ENCODE measurements at places on chromosomes 5 and 9.

DNA sequence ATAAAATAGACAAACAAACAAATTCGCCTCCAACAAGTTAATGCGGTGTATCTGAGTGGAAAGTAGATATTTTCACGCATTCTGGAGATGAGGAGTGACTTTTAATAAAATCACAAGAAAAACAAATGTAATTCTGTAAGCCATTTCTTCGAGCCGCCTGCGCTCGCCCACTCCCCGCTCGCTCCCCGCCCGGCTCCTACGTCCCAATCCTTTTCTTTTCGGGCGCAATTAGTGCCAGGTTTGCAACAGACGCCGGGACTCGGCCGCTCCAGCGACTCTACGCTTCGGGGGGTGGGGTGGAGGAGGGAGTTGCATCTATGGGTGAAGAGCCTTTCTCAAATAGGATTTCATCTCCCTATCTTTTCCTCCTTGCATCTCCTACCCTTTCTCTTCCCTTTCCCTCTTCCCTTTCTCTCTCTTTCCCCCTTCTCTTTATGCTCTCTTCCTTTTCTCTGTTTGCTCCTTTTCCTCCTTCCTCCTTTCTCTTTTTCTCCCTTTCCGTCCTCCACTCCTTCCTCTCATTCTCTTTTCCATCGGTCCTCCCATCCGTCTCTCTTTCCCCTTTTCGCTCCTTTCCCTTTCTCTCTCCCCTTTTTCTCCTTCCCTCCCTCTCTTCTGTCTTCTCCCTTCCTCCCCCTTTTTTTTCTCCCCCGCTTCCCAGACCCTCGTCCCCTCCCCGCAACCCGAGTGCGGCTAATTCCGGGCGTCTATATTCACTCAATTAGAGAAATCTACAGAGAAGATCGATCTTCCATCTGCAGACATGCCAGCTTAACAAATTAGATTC lies 6.1 kb upstream of the OTP start:
- DNase-seq = no peak

- no peak for DNase-seq
These were observed 835.4 kb downstream of the SEMA5A start for GRCh38 chr5:8710426-8710930.

DNA sequence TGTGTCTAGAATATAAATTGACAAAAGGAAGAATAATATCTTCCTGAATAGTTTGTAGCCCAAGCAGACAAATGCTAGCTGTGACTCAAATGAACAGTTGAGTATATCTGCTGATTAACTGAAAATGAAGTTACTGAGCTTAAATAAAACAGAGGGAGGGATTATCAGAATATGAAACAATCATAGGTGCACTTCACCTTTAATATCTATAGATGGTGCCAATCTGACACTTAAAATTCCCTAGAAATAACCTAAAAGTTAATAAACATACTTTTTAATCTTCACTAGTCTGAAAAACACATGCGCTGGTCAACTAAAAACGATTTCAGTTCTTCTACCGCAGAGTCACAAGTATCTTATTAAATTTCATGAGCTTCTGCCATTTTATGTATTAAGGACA lies 280.8 kb upstream of the RASA1 start:
- no peak for DNase-seq

GRCh38 chr5:178522361-178522760 lies 67.8 kb downstream of the COL23A1 start:
- no peak for DNase-seq

- no peak for DNase-seq
These were observed 3.8 kb downstream of the PCDH12 start for GRCh38 chr5:141954194-141954593.

DNA sequence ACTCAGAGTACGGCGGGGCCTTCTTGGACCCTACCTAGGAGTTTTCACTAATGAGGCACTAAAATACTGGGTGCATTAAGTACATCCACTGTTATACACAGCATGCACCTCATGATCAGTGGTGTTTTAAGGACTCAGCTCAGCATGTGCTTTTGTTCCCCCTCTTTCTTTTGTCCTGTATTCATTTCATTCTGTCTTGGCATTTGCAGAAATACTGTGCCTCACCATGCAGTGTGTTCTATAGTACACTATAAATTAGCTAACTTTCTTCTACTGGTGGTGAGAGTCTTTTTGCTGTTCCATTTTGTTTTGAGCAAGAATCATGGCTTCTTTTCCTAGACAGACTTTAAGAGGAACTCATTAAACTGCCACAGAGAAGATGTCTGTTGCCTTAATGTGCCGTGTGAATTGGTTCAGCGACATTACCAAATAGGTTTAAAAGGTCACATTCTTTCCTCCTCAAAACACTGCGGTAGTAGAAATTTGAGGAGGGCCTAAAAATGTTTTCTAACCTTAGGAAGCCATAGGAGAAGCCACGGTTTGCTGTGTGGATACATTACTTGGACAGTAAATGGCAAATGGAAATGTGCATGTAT lies 276.6 kb downstream of the MAST4 start:
- no peak for DNase-seq

- DNase-seq = no peak
These were observed 514.8 kb downstream of the PSAT1 start for GRCh38 chr9:78811622-78812276.

DNA sequence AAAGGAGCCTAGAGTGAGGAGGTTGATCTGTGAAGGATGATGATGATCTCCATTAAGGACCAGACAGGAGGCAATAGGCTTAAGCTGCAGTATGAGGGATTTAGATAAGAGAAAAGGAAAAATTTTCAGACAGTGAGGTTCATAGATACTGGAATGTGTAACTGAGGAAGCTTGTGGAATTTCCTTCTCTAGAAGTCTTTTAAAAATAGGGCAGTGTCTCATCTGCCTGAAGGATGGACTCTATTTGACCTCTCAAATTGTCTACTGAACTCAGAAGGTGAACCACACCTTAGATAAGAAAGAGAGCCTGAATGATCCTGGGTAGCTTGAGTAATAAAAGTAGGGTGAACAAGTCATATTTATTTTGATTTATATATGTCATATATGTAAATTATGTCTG lies 148.2 kb upstream of the CDKN2B start:
- no peak for DNase-seq

Data from T-helper 2 cell (primary cell).